ENCODE measurements at places on chromosomes 11 and 22.

GRCh38 chr22:36335621-36336020 is 52.1 kb downstream of the MYH9 start:
- no peak for DNase-seq

DNA sequence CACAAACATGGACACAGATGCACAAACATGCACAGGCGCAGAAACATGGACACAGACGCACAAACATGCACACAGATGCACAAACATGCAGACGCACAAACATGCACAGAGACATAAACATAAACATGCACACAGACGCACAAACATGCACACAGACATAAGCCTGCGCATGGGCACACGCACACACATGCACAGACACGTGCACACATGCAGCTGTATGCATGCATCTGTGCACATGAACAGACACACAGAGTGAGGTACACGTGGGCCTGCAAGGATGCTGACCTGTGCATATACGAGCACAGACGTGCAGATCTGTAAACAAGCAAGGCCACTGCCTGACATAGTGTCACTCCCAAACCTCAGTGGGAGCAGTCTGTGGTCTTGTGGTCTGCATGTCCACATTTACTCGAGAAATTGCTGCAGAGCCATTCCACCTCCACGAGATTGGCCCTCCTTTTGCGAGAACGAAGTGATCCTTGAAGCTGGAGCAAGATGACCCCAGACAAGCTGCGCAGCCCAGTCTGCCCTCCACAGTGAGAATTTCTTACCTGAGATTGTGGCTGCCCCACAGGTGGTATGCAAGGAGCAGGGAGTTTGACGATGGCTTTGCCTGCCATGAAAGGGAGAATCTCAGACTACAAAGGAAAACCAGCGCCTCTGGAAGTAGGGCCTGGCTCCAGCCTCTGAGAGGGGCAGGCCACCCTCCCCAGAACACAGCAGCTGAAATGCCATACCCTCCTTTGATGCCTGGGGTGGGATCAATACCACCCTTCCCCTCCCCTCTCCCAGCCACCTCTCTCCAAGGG is 299.9 kb downstream of the BRD1 start:
- DNase-seq = no peak

DNA sequence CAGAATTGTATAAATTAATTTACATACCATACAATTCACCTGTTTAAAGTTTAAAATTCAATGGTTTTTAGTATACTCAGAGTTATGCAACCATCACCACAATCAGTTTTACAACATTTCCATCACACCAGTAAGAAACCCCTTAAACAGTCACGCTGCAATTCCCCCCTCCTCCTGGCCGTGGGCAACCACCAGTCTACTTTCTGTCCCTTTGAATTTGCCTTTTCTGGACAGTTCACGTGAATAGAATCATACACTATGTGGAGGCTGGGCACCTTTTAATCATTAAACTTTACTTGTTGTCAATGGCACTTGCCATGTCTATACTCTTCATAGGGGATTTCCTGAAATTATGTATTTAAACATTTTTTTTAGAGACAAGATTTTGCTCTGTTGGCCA is 20.1 kb upstream of the SWAP70 start:
- DNase-seq = no peak

DNA sequence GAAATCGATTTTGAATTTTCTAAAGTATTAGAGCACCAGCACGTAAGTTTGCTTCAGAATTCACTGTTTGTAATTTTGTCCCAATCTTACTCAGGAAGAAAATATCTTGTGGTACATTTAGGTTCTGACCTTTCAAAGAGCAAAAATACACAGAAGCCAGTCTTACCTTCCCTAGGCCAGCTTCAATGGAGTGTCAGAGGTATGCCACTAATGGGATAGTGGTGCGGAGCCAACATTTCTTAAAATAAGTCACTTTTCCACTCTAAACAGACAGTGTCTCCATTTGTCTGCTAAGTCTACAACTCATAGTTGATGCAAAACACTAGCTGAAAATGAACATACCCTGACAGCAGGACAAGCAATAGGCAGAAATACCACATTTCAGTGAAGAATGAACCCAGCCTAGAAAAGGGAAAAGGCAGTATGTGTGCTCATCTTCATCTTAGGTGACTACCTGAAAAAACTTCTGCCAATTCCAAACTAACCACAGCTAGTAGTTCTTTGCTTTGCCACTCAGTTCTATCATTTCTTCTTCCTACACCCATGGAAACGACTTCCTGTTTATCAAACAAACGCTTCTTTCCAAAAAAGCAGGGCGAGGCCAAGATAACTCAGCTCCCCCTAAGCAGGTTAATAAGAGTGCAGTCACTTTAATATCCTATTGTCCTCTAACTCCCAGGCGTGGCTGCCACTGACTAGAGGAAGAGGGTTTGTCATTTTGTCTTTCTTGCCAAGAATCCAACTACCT is 94.0 kb upstream of the APOA1 start:
- DNase-seq = peak; percentile 77

- no peak for DNase-seq
Measured at GRCh38 chr11:71282581-71283351, 30.4 kb upstream of the SHANK2 start.

DNA sequence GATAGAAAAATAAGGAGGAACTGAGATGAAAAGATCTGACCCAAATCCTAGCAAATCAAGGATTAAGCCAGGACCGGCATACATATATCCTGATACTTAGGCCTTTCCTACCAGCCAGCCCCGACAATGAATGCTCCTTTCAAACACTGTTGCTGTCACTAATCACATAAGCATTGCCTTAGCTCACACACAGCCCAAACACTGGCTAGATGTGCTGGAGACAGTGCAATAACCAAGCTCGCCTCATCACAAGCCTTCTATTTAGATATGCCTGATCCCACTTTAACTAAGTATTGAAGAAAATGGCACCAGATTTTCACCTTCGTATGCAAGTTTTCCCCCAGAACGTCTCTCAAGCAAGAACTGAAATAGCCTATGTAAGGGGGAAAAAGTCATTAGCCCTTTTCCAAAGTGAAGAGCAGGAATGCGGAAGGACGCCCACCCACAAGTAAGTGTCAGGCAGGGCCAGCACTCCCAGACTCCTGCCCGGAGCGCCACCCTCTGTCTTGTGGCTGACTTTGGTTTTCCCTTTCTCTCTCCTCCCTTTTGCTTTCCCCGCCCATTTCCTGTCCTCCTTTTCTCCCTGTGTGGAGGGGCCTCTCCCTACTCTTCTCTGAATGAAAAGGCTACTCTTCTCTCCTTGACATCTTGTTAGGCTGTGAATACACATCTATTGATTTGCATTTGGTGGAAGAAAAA is 8.9 kb upstream of the OPCML start:
- no peak for DNase-seq

GRCh38 chr11:64204464-64204989 is 2.0 kb upstream of the FERMT3 start:
- DNase-seq = peak; percentile 72

DNA sequence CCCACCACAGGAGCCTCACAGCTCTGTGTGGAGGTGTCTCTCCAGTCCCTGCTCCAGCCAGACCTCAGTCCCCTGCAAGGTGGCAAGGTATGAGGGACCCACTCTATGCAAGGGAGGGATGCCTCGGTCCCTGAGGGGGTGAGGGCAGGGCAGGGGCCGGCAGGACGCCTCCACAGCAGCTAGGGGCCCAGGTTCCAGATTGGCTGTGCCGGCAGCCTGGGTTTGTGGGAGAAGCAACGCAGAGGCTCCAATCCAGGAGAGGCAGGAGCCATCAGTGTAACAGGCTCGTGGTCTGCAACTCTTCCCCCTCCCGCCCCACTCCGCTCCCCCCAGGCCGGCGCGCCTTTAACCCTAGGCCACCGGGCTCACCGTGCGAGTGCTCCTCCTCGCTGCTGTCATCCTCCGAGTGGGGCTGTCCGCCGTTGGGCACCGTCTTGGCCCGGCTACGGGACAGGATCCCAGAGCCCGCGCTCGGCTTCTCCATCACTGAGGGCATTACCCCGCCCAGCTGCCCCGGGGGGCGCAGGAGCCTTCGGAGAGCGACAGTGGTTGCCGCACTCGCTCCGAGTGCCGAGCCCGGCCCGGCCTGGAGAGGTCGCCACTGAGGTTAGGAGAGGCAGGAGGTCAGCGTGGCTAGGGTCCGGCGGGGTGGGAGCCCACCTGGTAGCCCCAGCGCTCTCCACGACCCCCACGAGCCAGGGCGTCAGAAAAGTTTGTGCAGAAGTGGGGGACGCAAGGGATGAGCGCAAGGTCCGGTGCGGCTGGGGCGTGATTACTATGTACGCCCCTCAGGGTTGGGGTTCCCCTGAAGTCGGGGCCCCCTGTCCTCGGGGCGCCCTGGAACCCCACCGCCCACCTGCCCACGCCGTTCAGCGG is 765 bp downstream of the RCOR2 start:
- peak; percentile 43 for DNase-seq
